ENCODE measurements at places on chromosomes 3 and 15.

DNA sequence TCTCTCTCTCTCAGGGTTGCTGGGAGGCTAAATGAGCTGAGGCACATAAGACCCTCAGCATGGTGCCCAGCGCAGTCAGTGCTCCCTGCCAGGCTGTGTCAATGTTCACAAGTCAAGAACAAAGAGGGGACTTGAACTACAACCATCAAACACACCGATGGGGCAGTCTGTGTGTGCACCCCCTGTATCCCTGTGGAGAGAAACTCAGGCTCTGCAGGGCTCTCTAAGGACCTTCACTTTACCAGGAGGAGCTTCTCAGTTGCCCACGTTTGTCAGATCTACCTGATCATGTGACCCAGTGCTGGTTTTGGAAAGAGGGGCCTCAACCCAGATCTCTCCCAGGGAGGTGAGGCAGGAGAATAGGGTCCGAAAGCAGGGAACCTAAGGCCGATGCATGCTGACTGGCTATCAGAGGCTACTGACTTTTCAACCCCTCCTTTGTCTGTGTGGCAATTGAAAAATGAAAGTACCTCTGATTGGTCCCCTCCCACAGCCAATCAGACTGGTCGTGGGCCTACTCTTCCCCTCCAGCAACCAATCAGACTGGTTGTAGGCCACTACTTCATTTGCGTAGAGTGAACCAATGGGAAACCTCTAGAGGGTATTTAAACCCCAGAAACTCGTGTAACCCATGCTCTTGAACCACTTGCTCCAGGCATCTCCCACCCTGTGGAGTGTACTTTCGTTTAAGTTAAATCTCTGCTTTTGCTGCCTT is 34.0 kb downstream of the RHCG start:
- H3K27ac ChIP-seq: no peak overlapping the region
- no peaks in the 10 kb centered on the region for H3K4me1 ChIP-seq
- H3K27me3 ChIP-seq: peaks cover 56% of the 10 kb centered on the region
- no peak for DNase-seq
- no peak overlapping the region for H3K4me3 ChIP-seq

DNA sequence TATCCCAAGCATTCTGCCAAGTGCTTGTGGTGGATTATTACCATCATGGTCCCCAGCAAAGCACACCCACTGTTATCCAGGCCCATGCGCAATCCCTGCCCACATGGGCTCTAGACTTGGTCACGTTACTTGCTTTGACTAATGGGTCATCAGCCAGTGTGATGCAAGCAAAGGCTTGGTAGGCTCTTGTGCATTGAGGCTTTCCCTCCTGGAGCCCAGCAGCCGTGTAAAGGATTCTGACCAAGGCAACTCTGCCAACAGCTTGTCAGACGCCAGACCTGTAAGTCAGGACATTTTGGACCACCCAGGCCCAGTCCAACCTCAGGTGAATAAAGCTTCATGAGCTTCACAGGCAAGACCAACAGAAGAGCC is 93.9 kb downstream of the ABHD5 start:
- DNase-seq: no peak
- no peak overlapping the region for H3K27ac ChIP-seq
- peaks cover 17% of the 10 kb centered on the region for H3K27me3 ChIP-seq
- no peaks in the 10 kb centered on the region for H3K36me3 ChIP-seq
- H3K4me1 ChIP-seq: peaks cover 5% of the 10 kb centered on the region

GRCh38 chr15:36992454-36992853 is 107.9 kb downstream of the MEIS2 start:
- H3K4me1 ChIP-seq: peaks cover 24% of the 10 kb centered on the region
- peaks cover 90% of the 10 kb centered on the region for H3K36me3 ChIP-seq
- H3K4me3 ChIP-seq: no peak overlapping the region

DNA sequence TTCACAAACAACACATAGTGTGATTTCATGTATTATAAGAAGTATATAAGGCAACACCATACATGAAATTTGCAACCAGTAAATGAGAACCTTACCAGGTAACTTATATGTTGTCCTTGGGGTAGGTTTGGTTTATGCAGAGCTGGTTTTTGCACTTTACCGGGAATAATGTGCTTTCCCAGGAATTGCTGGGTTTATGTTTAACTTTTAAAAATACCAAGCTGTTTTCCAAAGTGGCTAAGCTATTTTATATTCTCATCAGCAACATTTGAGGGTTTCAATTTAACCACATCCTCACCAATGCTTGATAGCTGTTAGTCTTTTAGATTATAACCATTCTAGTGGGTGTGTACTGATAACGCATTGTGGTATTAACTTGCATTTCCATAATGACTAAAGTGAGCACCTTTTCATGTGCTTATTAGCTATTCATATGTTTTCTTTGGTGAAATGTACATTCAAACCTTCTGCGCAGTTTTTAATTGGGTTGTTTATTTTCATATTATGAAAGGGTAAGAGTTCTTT is 71.6 kb downstream of the KY start:
- peaks cover 17% of the 10 kb centered on the region for H3K36me3 ChIP-seq
- H3K27me3 ChIP-seq: peaks cover under 1% of the 10 kb centered on the region
- no peak for DNase-seq

DNA sequence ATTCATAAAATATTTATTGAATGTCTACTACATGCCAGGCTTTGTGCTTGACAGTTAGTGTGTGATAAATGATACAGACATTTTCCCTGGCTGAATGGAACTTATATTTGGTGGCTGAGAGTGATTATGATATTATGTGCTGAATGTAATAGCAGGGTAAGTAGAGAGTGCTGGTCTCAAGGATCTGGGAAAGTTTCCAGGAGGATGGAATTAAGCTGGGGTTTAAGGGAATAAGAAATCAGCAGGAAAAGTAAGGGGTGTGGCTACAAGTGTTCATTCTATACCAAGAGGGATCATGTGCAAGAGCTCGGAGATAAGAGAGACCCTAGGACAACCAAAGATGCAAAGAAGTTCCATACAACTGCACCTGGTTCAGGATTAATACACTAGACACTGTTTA is 500.1 kb upstream of the CFAP20DC start:
- H3K27me3 ChIP-seq: no peaks in the 10 kb centered on the region
- no peaks in the 10 kb centered on the region for H3K36me3 ChIP-seq
- no peak for DNase-seq
- H3K4me3 ChIP-seq: no peak overlapping the region

DNA sequence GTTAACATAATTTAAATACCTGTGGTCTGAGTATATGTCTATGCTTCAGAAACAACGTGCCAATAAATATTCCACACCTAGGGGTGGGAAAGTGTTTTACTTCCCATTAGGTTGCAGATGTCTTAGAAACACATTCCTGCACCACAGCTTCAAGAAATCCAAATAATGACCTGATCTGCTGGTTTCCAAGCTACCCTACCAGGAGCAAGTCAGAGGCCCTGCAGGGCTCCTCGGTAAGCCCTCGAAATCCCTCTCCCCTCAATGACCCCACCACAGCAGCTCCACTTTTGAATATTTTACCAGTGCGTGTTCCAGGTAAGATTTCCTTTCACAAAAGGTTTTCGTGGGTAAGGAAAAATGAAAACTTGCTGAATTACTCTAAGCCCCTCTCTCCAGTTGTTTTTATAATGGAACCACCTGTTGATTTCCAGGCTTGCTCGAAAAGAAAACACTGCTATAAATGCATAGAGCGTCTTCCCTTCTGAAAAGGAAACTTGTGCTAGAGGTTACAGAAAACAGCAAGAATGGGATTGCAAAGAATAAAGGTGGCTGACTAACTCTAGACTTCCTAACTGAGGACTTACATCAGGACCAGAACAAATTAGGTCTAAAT is 12.6 kb downstream of the IL12A start:
- H3K27ac ChIP-seq: no peak overlapping the region
- no peak for DNase-seq
- H3K36me3 ChIP-seq: no peaks in the 10 kb centered on the region
- peaks cover 3% of the 10 kb centered on the region for H3K27me3 ChIP-seq
- H3K4me3 ChIP-seq: no peak overlapping the region

DNA sequence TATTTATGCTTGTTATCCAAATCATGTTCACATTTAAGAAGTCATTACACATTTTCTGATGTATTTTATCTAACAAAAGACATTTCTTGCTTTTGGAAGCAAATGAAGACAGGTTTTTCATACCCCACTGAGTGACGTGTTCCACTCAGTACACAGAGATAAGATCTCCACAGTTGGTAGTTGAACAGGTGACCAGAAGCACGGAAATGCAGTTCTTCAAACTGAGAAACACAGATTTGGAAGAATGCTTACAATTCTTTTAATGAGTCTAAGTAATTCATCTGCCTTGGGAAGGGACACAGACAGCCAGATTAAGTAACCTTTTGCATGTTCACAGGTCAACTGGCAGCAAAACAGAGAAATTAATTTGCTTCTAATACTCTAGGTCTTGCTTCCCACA is 23.1 kb downstream of the PTX3 start:
- H3K4me1 ChIP-seq: no peaks in the 10 kb centered on the region
- H3K27me3 ChIP-seq: peaks cover 13% of the 10 kb centered on the region
- H3K4me3 ChIP-seq: no peak overlapping the region
- DNase-seq: no peak
- no peaks in the 10 kb centered on the region for H3K36me3 ChIP-seq

- H3K36me3 ChIP-seq: no peaks in the 10 kb centered on the region
- H3K4me3 ChIP-seq: no peak overlapping the region
- H3K27ac ChIP-seq: no peak overlapping the region
- no peaks in the 10 kb centered on the region for H3K27me3 ChIP-seq
Measured at GRCh38 chr3:8336456-8336855, 165.2 kb upstream of the LMCD1 start.

DNA sequence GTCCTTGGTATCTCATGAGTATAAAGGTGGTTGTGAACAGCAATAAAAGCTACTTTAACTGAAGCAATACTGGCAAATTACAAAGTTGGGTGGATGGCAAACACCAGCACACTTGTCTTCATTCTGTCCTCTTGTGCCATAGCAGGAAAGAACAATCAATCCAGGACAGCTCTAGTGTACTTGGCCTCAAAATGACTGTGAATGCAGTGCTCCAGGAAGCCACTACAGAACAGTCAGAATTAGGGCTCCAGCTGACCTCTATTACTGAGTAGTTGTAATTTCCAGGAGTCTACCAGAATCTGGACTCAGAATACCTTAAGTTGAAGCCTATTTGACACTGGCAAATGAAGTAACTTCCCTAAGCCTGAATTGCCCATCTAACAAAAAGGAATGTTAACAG is 339.0 kb upstream of the WNT5A start:
- H3K36me3 ChIP-seq: peaks cover 16% of the 10 kb centered on the region
- H3K27ac ChIP-seq: no peak overlapping the region
- H3K4me3 ChIP-seq: no peak overlapping the region
- DNase-seq: no peak
- H3K4me1 ChIP-seq: peaks cover 14% of the 10 kb centered on the region
- H3K27me3 ChIP-seq: peaks cover 7% of the 10 kb centered on the region

DNA sequence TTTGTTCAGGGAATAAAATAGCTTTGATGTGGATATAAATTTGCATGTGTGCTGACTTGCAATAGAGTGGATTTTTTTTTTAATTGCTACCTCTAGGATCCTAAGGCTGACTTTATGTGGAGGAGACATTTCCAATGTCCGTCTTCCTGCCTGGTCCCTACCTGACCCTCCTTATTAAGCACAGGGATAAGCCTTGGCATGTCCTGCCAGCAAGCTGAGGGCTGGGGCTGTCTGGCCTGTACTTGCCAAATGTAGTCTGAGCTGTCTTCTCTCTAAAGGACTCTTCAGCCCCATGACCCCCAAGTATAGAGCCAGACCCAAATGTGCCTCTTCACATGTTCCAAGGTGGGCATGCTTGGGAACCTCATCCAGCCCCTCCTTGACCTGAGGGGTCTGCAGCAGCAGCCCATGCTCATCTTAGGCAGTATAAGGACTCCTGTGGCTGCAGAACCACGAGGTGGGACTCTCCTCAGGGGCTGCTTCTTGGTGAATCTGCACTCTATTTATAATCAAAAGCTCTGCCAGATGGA is 88.8 kb downstream of the CACNA1D start:
- no peak overlapping the region for H3K4me3 ChIP-seq
- no peak overlapping the region for H3K27ac ChIP-seq
- H3K4me1 ChIP-seq: peaks cover 52% of the 10 kb centered on the region
- DNase-seq: no peak
- no peaks in the 10 kb centered on the region for H3K36me3 ChIP-seq

GRCh38 chr3:60309539-60310268 is 941.5 kb downstream of the FHIT start:
- peaks cover 31% of the 10 kb centered on the region for H3K4me1 ChIP-seq
- no peak for DNase-seq
- H3K4me3 ChIP-seq: no peak overlapping the region
- no peaks in the 10 kb centered on the region for H3K36me3 ChIP-seq

GRCh38 chr3:195893516-195893915 is 14.8 kb downstream of the TNK2 start:
- H3K27ac ChIP-seq: no peak overlapping the region
- DNase-seq: no peak
- peak overlapping the region; percentile 11 for H3K4me3 ChIP-seq
- H3K27me3 ChIP-seq: peaks cover 9% of the 10 kb centered on the region
- H3K36me3 ChIP-seq: no peaks in the 10 kb centered on the region
- peaks cover 86% of the 10 kb centered on the region for H3K4me1 ChIP-seq

- peaks cover 15% of the 10 kb centered on the region for H3K36me3 ChIP-seq
- peak within 1 kb of the TSS; percentile 100 for H3K27ac ChIP-seq
- peak within 1 kb of the TSS; percentile 98 for H3K4me3 ChIP-seq
- no peaks in the 10 kb centered on the region for H3K27me3 ChIP-seq
Measured at GRCh38 chr3:149970716-149971402, at the start of gene PFN2. Gene PFN2 (minus strand): TSS chr3:149970895. CDS start chr3:149970856, 39 bp downstream.

DNA sequence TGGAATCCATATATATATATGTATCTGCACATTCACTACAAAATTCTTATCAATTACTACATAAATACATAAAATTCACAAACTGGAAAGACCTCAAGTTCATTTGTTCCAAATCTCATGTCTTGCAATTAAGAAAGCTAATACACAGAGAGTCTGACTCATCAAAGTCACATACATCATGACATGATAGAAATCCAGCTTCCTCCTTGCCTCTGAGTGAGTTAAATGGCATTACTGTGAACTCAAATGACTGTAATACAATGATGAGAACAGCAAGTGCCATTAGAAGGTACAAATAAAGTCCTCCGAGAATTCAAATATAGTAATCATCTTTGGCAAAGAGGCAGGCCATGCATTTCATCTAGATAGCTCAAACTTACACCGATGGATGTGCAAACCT is 55.1 kb upstream of the AGTR1 start:
- no peak overlapping the region for H3K4me3 ChIP-seq
- no peaks in the 10 kb centered on the region for H3K4me1 ChIP-seq
- no peaks in the 10 kb centered on the region for H3K27me3 ChIP-seq
- DNase-seq: no peak
- H3K36me3 ChIP-seq: no peaks in the 10 kb centered on the region
